Thoracic aorta (tissue), 2 donors: ENCODE measurements at places on chromosomes 16 and 17.

DNA sequence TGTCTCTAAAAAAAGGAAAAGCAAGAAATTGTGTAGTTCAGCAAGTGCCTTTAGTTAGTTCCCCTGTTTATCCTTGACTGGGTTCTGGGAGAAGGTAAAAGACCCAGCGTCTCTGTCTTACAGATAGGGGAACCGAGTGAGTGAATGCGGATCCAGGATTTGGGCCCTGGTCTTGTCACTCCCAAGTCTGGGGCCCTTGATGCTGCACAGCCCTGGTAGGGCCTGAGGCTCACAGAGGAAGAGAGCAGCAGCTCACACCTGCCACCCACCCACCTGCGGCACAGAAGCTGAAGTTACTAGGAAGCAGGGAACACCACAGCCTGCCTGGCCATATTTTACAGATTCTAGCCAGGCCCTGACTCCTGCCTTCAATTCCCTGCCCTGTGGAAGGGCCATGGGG lies 22.2 kb downstream of the LASP1 start:
- DNase-seq: no peak

GRCh38 chr16:85029408-85029784 lies 1.8 kb downstream of the KIAA0513 start:
- DNase-seq: no peak

GRCh38 chr16:27556471-27556870 lies 6.5 kb downstream of the KATNIP start:
- no peak for DNase-seq

DNA sequence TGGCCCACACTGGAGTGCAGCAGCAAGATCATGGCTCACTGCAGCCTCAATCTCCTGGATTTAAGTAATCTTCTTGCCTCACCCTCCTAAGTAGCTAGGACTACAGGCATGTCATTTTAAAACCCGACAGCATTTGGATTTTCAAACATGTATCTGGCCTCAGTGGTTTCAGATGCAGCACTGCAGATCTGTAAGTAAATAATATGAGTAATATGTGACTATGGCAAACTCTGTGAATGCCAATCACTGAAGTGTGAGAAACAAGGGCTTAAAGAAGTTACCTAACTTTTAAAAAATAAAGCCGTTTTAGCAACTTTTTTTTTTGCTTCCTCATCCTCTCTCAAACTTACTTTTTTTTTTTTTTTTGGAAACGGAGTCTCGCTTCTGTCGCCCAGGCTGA lies 11.9 kb downstream of the CEP20 start:
- no peak for DNase-seq

DNA sequence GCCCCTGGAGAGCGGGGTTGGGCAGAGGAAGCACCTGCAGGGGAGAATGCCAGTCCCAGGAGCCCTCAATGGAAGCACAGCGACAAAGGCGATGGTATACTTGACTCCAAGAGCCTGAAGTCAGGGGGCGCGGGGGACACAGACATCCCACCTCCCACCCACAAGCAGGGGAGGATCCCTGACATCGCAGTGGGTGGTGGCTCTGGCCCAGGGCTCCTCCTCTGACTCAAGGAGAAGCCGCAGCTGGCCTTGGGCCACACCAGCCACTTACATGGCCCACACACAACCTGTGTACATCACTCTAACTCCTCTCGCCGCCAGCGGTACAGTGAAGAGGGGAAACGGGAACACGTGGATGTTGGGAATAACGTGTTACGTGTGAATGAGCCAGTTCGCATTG lies 44.3 kb downstream of the FZD2 start:
- no peak for DNase-seq

- no peak for DNase-seq
These were observed 35.3 kb downstream of the ADGRG5 start for GRCh38 chr16:57577691-57578224.

DNA sequence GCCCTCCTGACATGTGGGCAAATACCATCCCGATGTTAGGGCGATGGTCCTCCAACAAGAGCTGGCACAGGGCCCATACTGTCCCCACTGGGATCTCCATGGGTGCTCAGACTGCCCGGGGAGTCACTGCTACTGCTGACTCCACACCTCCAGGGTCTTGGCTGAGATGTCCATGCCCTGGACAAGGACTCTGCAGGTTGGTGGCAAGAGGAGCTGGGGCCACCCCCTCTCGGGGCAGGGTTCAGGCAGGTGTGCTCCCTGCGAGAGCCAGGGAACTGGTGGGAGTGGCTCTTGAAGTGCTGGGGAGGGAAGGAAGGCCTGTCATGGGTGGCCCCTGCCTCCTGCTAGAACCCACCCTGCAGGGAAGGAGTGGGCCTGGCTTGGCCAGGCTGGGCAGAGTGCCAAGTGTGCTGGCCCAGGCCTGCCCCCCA lies 6.4 kb downstream of the CASKIN2 start:
- no peak for DNase-seq

GRCh38 chr17:78338486-78339259 lies 21.2 kb downstream of the SOCS3 start:
- no peak for DNase-seq

- DNase-seq: no peak
These were observed 155.1 kb downstream of the CHD9 start for GRCh38 chr16:53209877-53210276.

DNA sequence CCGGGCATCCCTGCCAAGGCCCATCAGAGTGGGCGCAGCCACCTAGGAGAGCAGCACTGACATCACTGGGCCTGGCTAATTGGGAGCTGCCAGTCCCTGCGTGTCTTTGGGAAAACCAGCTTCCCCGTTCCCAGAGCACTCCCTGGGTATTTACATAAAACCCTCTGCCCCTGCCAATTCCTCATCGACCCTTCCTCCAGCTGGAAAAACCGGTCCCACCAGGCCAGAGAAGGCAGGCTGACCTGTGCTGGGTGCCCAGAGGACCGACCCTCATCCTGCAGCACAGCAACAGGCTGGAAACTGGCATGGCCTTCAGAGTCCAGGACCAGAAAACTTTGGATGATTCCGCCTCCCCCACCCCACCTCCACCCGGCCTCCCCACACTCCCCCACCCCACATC lies 8.2 kb upstream of the FOXN1 start:
- DNase-seq: no peak

GRCh38 chr17:82033359-82034085 lies 2.0 kb downstream of the RAC3 start:
- no peak for DNase-seq
